Muscle of arm (tissue), 14 donors: ENCODE measurements at places on chromosomes 7 and 10.

GRCh38 chr10:35561715-35562114 lies 43.4 kb upstream of the GJD4 start:
- DNase-seq: no peak

DNA sequence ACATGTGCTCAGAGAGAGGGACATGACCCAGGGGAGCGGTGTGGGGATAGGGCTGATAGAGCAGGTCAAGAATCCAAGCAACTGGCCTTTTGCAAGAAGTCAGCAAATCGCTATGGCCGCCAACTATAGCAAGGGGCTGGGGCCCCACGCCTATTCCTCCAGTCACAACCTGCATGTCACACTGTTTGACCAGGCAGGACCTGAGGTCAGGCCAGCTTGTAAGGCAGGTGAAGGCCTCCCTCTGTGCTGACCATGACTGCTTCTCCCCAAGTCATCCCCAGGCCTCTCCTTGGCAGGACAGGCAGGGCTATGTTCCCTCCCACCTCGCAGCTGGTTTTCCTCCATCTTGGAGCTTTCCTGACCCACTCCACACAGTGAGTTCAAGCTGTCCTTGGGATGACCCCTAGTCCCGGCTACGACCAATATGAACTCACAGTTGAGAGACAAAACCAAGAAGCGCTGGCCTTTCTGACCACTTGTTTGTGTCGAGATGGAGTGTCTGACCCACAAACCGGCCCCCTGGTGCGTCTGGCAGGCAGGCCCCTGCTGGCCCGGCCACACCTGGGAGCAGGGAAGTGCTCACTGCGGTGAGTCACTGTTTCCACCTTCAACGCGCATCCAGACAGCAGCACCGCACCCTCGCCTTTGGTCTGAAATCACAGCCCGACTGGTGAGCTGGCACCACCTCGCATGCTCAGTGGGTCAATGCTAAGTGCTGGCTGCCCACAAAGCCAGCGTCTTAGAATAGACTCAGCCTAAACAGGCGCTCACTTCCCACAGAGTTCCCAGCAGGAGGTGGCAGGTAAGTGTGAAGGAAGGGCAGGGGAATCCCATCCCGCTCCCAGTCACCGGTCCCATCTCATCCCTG lies 81.4 kb downstream of the VWA2 start:
- DNase-seq: no peak

- no peak for DNase-seq
Measured at GRCh38 chr7:141511676-141512396, 39.4 kb upstream of the AGK start.

DNA sequence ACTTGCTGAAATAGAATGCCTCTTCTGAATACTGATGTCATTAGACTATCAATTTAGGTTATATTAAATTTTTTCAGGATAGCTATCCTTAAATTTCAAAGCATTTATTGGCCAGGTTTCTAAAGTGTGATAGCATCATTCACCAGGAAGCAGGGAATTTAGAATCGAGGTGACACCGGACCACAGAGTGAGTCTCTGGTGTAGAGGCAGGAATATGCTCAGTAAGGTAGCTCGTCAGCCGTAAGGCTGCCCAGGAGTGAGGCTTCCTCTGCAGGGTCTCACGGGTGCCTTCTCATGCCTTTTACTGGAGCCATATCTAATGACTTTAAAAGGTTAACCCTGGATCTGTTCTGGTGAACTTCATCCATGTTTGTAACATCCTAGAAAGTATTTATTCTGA lies 170.8 kb upstream of the KLF14 start:
- DNase-seq: no peak
